ELR (cell line): ENCODE measurements at places on chromosomes 16 and 17.

GRCh38 chr16:78985716-78986605 lies 614.6 kb downstream of the MAF start:
- no peak for DNase-seq

DNA sequence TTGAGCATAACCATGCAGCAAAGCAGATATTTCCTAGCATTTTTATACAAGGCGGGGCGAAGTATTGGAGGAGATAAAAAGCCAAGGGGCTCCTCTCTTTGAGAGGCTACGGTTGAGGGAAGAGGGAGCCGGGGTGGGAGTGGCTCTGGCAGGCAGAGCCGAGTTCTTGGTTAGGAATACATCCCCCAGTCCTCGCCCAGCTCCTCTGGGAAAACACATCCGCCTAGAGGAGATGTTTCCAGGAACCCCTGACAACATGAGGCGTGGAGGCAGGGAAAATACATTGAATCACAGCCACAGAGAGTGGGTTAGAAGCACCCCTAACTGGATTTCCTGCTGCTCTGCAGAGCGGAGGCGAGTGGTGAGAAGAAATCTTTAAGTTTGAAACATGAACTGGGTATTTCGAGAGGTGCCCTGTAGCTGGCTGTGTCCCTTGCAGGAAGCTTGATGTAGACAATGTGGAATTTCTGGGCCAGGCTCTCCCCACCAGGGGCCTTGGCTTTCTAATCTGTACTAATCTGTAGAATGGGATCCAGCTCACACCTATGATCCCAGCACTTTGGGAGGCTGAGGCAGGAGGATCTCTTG lies 27.3 kb downstream of the TTYH2 start:
- no peak for DNase-seq

DNA sequence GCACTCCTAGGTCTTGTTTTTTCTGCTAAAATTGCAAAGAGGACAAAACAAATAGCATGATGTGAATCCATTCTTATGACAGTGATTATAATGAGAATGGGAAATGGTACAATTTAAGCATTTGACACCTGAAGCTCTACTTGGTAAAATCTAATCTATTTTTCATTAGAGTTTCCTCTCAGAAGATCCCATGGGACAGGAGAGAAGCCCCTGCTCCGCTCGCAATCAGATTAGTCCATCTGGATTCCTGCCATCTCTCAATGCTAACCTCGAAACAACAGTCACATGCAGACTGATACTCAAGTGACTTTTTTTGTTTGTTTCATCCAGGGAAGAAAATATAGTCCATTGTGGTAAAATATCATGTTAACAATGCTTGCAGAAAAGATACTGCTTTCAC lies 107.4 kb upstream of the TOM1L1 start:
- DNase-seq: no peak

GRCh38 chr16:46896314-46896968 lies 12.3 kb downstream of the GPT2 start:
- no peak for DNase-seq

GRCh38 chr16:46756772-46757171 lies 8.6 kb upstream of the MYLK3 start:
- no peak for DNase-seq

GRCh38 chr17:78715876-78716275 lies 66.2 kb downstream of the CYTH1 start:
- no peak for DNase-seq

- peak; percentile 48 for DNase-seq
Observed at GRCh38 chr17:61425682-61426481, 26.2 kb downstream of the TBX2 start.

DNA sequence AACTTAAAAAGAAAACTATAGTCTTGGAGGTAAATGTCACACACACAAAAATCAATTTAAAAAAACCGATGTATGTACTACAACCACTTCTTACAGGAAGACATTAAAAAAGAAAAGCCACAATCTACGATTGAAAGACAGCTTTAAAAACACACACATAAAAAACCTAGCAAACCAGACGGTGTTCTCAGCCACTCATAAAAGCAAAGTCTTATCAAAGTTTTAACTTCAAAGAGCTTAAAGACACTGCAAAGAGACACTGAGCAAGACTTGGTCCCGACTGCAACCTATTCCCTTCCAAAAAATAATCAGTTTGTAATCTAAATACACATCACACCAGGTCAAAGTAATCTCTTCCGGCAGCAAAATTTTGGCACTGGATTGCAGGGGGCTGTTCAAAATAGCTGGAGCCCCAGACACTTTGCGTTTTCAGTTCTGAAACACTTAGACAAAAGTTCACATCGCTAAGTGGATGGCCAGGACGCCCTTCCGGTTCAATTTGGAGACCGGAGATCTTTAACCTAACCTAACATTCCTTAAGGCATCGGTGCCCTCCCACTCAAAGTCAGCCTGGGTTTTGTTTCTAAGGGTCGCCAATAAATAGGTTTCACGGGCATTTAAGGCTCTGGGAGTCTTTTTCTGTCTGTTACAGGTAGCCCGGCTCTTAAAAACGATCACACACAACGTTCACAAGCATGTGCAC lies 2.6 kb downstream of the ZCCHC14 start:
- DNase-seq: peak; percentile 27

GRCh38 chr17:11814655-11815262 lies 182.5 kb downstream of the ZNF18 start:
- no peak for DNase-seq

DNA sequence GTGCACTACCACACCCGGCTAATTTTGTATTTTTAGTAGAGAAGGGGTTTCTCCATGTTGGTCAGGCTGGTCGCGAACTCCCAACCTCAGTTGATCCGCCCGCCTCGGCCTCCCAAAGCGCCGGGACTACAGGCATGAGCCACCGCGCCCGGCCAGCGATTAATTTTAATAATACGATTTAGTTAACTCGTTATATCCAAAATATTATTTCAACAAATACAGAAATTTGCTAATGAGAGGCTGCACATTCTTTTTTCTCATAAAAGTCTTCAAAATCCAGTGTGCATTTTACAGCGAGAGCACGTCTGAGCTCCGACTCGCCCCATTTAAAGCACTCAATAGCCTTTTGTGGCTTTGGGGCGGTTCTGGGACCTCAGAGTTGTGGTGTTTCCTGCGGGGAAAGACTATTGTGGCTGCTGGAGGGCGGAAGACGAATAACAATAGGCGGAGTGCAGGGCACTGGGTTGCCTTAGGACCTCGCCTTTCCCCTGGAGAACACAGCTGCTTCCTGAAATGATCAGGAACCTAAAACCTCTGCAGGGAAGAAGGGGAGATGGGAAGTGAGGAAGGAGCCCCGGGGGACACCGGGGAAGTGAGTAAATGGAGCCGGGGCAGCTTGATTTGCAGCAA lies 2.9 kb upstream of the ZSCAN10 start:
- DNase-seq: no peak

DNA sequence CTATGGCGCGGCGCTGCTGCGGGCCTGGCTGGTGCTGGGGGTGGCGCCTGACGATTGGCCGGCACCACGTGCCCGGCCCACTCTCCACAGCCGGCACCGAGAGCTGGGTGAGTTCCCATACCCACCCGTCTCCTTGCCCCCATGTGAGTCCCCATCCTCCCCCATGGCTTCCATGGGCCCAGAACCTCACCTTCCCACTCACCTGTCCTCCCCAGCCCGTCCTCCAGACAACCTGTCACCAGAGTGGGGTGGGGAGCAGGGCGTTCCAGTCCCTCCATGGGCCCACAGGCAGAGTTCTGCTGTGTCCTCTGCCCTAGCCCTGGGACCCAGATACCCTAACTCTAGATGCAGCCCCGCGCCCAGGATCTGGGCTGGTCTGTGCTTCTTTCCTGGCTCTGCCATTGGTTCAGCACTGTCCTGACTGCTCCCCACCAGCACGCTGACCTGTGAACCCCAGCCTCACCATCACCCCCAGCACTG lies 5.5 kb downstream of the ARMC5 start:
- DNase-seq: no peak

- no peak for DNase-seq
Observed at GRCh38 chr16:49701065-49701685, 154.7 kb downstream of the ZNF423 start.

GRCh38 chr17:10871914-10872313 lies 34.0 kb upstream of the PIRT start:
- no peak for DNase-seq

- peak; percentile 18 for DNase-seq
Observed at GRCh38 chr17:57090560-57091185, 5.6 kb downstream of the AKAP1 start.

DNA sequence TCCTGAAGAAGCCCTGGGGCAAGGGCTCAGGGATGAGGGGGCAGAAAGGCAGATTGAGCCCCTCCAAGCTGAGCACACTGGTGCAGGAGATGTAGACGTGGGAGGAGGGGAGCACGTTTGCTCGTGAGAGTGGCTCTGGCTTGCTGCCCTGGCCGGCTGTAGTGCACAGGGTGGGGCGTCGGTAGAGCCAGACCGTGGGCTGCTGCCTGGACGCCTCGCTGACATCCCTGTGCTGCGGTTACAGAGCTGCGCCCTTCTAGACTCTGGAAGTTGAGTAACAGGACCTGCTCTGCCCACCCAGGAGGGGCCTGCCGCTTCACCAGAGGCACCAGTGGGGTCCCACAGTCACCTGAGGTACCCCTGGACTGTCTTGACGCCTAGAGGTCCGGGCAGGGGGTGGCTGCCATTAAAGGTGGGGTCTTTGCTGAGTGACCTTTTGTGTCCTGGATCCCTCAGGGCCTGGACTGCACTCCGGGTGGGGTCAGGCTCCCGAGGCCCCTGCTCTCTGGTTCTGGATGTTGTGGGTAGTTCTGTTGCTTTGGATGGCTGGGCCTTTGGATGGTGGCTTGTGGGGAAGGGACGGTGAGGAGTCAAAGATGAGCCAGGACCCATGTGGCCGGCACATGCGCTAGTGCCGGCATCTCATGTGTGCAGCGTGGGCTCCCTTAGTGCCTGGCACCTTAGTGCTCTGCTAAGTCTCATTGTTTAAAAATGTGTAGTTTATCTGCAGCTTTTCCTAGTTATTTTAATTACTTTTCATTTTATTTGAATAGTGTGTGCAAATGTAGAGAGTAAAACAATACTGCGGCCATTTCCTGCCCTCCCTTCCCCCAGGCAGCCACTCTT lies 41.7 kb downstream of the PGS1 start:
- no peak for DNase-seq

GRCh38 chr16:19883966-19884485 lies 622 bp downstream of the GPRC5B start:
- peak; percentile 22 for DNase-seq

- peak; percentile 90 for DNase-seq
Observed at GRCh38 chr16:87435372-87436224, 43.5 kb downstream of the MAP1LC3B start.

- DNase-seq: no peak
Observed at GRCh38 chr17:2309338-2310154, 5.8 kb downstream of the SRR start.

DNA sequence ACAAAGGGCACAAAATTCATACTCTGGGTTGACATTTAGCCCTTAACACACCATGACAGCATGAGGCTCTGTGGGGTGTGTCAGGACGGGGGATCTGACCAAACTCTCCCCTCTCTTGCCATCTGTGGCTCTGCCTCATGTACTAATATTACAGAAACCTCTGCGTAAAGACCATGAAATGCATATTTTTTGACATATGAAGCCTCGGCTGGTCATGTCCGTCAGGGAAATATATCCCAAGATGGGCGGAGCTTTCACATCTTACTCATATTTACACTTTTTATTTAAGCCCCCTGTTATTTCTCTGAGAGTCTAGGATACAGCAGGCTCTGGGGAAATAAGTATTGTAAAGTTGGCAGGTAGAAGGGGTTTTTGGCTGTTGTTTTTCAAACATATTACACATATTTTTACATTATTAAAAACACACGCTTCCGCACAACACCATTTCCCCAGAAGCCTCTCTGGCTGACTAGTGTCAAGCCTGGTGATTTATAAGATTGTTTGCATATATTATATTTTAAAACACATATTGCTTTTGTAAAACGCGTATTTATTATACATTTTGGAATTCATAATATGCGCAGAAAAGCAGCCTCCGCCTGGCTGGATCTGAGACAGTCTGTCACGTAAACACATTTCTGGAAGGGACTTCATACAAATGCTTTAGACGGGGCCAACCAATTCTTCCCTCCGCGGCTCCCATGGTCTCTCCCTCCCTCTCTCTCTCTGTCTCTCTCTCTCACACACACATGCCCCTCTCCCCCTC lies 237.7 kb upstream of the ZFHX3 start:
- DNase-seq: no peak
